ENCODE measurements at places on chromosomes 2 and 18.

- DNase-seq, result no peak
These were observed 11.5 kb downstream of the ROCK1 start for GRCh38 chr18:21100146-21100545.

DNA sequence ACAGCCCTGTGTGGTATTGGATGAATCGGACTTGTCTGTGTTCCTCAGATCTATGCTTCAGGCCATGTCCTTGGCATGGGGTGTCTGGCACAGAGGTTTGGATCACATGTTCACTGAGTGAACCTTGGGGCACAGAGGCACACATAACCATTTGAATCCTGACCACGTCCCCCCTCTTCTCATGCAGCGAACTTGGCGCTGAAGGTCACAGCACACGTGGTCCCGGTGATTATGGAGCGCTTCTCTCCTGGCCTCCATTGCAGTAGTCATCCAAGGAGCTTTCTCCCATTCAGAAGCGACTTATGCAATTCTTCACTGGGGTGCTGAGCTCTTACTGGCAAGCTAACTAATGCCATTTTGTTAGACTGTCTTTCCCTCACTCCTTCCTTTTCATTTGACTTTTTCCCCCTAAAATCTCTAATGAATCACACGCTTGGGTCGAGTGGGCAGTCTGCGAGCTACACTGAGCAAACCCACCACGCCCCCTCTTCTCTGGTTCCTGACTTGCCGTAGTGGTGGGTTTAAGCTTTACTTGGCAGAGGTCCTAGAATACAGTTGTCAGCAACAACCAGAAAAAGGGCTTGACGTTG lies 59.4 kb downstream of the KCNG2 start:
- DNase-seq, result no peak

DNA sequence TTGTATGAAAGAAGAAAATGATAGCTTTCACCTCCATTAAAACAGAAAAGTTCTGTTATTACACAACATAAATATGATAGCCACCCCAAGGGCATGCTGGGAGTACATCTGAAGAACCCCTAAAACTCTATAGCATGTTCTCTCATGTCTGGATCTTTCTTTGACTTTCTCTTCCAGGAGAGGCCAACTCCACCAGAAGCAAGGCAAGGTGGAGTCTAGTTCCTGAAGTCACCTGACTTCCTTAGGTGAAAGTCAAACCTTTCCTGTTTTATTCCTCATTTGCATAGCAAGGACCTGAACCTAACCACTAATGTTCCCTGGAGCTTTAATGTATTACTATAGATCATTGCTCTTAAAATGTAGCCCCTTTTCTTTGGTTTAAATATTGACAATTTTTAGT lies 5.7 kb downstream of the STAT1 start:
- no peak for DNase-seq

DNA sequence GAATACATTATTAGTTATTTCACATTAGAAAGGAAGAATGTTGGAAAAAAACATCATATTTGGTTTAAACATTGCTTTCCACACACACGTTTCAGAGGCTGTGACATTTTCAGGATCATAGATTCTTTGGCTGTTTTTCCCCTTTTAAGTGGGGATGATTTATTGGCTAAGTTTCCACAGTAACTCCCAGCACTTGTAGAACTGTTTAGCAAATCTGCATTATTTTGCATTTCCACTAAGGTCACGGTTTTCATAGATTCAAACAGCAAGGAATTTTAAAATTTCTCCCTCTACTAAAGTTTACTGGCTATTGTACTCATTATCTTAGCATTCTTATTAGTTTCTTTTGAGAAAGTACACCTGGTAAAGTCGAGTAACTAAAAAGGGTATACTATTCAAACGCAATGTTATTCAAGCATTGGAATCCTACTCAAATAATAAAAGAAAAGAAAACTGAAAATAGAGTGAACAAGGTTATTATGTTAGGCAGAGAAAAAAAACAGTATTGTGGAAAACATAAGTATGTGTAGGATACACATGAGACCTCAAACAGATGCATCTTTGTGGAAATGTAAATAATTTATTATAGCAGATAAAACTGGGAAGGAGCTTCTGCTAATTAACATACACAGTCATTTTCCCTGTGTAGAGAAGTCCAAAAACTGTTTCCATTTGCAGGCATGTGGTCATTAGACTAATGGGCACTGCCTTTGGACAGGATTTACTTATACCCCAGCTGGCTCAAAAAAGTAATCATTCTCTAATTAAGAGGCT lies 633.8 kb downstream of the NRXN1 start:
- DNase-seq, result no peak

DNA sequence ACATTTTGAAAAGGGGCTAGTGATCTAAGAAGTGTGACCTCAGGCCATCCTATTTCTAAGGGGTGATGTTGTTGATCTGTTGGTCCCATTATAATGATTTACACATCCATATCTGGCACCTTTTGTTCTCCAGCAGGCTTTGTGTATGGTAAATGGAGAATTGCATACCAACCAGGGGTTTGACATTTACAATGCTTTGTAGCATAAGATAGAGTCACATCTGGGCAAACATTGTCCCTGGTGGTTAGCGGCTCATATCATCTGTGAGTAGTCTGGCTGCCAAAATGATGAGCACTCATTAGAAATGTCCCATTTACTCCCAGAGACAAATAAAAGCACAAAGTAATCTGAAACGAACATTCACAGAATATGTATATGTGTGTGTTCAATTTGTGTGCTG lies 1775.5 kb upstream of the CELF4 start:
- DNase-seq, result no peak

GRCh38 chr2:98532756-98533155 lies 75.6 kb downstream of the COA5 start:
- no peak for DNase-seq

- DNase-seq, result no peak
These were observed 102.8 kb upstream of the TTN start for GRCh38 chr2:178910005-178910404.

- DNase-seq, result no peak
These were observed 72.4 kb upstream of the IL1R1 start for GRCh38 chr2:102070058-102070642.

- no peak for DNase-seq
These were observed 361.9 kb downstream of the CYRIA start for GRCh38 chr2:16303761-16304160.

DNA sequence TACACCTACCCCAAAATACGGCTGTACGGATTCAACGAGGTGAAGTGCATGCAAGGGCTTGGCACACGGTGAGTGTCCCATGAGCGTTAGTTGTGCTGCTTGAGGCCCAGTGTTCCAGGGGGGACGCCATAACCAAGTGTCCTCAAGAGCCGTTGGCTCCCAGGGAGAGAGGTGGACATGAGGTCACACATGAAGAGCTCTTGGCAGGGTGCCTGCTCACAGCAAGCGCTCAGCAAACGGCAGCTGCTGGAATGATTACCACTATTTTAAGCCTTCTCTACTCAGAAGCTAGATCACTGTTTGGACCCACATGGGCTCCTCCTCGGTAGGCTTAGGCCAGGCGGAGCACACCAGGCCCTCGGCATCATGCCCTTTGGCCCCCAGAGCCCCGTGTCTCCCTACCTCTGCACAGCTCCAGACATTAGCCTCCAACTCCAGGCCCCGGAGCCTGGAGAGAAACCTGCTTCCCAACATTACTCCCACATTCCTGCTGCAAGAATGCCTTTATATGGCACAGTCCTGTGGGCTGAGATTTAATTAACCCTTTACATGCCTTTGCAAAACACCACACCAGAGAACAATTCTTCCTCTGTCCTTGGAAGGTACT lies 68.4 kb upstream of the PPP1CB start:
- no peak for DNase-seq

DNA sequence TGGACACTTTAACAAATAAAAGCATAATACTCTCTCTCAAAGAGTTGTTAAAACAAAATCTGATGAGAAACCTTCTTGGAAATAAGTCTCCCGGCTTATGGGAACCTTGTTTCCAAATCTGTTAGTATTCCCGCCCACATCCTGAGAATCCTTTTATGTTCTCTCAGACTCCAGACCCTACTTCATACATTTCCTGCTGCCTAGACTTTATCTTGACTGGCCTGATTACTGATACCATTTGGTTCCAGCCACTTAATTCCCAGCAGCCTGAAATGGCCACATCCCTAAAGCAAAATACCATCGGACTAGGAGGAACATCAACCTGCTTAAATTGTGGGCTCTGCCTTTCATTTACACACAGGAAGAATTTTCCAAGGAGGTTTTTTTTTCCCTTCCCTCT lies 79.1 kb upstream of the CYP1B1 start:
- DNase-seq, result no peak

DNA sequence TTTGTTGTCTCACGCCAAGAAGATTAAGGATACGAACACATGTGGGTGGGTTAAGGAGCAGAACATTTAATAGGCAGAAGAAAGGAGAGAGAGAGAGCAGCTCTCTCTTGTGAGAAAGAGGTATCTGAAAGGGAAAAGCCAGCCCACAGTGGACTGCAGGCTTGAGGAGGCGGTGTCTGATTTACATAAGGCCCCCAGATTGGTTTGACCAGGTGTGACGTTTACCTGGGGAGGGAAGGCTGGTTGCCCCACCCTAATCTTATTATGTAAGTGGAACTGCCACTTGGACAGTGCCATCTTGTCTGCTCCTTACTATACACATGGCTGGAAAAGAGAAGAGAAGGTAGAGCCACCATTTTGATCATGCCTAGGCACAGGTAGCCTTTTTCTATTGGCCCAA lies 189.2 kb downstream of the NCK2 start:
- no peak for DNase-seq

DNA sequence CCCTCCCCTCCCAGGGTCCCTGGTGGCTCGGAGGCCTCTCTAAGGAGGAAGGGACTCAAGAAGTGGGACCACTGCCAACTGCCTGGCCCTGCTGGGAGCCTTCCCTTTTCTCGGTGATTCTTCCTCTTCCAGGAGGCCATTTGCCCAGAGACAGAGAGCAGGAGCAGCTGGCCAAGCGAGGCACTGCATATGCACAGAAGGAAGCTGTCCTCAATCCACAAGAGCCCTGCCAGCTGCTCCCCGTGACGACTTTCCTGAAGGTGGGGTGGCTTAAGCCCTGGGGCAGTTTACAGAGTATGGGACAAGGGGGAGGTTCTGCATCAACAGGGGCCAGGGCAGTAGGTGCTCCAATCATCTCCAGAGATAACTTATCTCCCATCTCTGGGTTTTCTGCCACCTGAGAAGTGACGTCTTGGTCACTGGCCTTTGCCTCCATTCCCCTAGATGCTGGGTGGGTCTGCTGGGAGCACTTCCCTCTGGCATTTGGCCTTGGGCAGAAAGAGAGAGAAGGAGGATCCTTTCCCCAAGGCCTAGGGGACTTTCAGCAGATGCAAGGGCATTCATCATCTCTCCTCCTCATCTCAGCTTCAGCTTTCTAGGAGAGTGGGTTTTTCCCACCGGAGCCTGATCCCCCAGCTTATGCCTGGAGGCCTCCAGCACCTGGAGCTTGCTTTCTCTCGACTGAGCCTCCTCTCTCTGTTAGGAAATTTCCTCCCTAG lies 28.5 kb downstream of the CIB4 start:
- no peak for DNase-seq

GRCh38 chr2:100208141-100208770 lies 65.9 kb upstream of the AFF3 start:
- DNase-seq, result no peak

DNA sequence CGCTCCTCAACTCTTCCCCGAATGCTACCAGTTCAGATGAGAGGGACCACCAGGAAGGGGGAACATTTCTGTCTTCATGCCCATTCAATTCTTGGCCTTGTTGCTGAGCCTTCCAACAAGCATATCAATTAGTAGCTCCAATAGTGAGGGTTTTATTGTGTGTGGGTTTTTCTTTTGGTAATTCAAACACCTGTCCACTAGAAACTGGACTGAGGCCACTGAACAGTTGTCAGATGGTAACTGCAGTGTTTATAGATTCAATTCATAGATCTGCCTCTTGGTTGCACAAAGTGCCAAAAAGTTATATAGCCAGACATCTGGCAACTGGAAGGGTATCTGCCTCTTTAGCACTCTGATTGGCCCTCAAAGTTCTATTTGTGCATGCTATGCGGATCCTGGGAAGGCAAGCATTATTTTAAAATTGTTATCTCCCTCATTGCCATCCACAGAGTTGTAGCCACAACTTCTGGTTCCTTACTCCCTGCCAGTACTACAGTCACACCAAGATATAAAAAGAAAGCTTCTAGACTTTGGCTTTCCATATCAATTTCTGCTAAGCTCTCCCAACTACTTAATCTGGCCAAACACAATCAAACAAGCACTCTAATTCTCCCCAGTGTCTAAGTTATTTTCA lies 83.3 kb upstream of the ZNF521 start:
- no peak for DNase-seq

GRCh38 chr2:222203041-222203440 lies 95.8 kb downstream of the PAX3 start:
- no peak for DNase-seq

DNA sequence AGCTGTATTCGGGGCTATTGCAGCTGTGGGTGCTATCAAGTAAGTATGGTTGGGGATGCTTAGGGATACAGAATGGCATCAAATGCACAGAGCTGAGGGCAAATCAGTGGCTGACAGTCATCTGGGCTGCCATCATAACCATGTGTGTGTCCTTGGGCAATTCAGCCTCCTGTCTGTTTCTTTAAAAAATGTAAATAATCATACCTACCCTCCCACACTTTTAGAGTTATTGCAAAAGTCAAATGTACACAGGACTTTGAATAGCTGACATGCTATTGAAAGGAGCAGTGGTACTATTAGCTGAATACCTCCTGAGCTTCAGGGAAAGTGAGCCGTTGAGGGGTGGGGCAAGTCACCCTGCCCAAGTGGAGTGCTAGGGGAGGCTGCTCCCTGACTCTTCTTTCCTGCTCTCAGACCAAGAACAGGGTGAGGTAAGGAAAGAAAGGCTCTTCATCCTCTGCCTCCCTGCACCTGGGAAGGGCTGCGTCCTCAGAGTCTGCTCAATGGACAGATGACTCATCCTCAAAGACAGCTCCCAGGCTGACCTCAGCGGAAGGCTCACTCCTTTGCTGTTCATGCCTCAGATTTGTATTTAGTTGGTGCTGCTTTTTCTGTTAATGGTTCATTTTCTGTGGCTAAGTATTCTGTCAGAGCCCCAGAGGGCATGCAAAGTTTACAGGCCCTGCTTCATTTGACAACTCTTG lies 54.9 kb upstream of the BZW1 start:
- no peak for DNase-seq

GRCh38 chr18:54323970-54324369 lies 33.7 kb downstream of the STARD6 start:
- DNase-seq, result no peak

- DNase-seq, result no peak
These were observed 144.6 kb upstream of the SATB2 start for GRCh38 chr2:199602271-199602895.

DNA sequence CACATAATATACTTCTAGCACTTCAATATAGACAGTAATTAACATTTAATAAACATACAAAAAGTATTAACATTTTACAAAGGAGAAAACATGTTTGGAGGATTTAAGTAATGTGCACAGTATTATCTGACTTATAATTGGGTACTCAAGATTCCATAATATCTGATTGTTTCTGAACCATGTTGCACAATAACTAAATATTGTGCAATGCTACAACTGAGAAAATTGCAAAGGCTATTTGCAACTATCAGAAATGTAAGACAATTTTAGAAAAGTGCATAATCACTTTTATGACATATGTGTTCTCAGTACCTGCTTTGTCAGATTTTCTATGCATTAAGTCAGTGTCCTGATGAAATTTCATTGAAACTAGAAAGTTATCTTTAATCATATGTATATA lies 934.6 kb downstream of the SOCS6 start:
- DNase-seq, result no peak

Data from activated naive CD4-positive, alpha-beta T cell (primary cell).